ENCODE measurements at places on chromosomes 6 and 20.

DNA sequence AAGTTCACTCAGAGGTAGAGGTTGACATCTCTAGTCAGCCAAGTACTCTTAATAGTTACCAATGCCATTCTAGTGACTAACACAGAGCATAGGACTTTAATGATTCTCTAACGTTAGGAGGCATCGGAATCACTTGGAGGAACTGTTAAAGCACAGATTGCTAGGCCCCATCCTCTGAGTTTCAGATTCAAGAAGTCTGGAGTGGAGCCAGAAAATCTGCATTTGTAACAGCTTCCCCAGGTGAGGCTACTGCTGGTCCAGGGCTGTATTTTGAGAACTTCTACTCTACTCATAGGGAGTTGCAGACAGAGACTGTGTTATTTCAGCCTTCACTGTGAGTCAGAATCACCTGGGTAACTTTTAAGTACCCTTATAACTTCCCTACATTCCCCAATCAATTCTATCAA is 5.7 kb downstream of the LMBRD1 start:
- DNase-seq: no peak

DNA sequence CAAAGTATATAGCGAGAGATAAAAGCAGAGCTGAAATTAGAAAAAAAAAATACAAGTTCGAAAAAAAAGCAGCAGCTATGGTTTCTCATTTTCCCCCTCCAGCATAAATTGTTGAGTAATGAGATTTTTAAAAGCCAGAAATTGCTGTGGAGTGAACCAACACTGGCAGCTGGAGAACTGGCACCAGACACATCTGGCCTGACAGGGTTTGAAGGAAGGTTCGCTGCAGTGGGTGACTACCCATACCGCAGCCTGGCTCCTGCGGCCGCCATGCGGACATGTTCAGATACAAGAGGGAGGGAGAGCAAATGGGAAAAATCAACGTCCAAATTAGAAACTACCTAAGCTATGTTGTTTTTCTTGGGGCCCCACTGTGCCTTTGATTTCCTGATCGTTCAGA is 3.3 kb downstream of the APCDD1L start:
- no peak for DNase-seq

GRCh38 chr6:134047124-134047523 is 5.3 kb downstream of the SLC2A12 start:
- DNase-seq: no peak

GRCh38 chr20:44433751-44434538 is 41.7 kb upstream of the TTPAL start:
- no peak for DNase-seq

GRCh38 chr6:126060400-126060799 is 74.1 kb downstream of the TRMT11 start:
- DNase-seq: no peak

GRCh38 chr20:57470212-57470522 is 54.8 kb downstream of the CTCFL start:
- no peak for DNase-seq

DNA sequence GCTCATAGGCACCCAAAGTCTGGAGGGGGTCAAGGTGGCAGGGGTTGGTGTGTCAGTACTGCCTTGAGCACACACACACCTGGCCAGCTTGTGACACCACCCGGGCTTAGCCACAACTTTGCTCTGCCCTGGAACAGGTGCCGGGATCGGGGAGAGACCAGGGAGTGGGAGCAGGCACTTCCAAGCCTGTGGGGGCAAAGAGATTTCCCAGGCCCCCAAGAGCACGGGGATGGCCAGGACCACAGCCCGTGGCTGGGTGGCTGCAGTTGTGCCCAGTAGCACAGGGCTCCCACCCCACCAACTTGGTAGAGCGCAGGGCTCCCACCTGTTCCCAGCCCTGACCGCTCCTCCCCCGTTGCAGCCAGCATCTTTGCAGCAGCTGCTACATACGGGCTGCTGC is 40.4 kb downstream of the WASF1 start:
- no peak for DNase-seq

Measured in CD4-positive, alpha-beta T cell treated with Interleukin-4 for 4 hours (primary cell).